Smooth muscle cell of the umbilical artery (primary cell): ENCODE measurements at places on chromosomes 6 and 20. TPM values are rescaled to one million over a fixed set of nuclear protein-coding genes. Genes with fewer than 3 reads are reported as not detected.

Gene APCDD1L
- total RNA-seq: 38.3 and 92.5 TPM in 2 replicates

Gene MCHR2
- not detected in 2 replicates for total RNA-seq

Gene GPR6
- not detected in 2 replicates for total RNA-seq

Gene GSTA1
- not detected in 2 replicates for total RNA-seq

Gene TMEM74B
- total RNA-seq: 0.14 TPM in 1 of 2 replicates, not detected in the other

Gene RALGAPB
- 33.3 and 38.1 TPM in 2 replicates for total RNA-seq

Gene OR2B6
- not detected in 2 replicates for total RNA-seq

Gene HCRTR2
- not detected in 2 replicates for total RNA-seq

Gene KCNG1
- 108 and 313 TPM in 2 replicates for total RNA-seq

Gene ZSCAN26
- total RNA-seq: 16.3 and 18.5 TPM in 2 replicates

Gene VARS1
- total RNA-seq: 67.4 and 123 TPM in 2 replicates

Gene RAE1
- total RNA-seq: 27.3 and 33.6 TPM in 2 replicates

Gene PRL
- not detected in 2 replicates for total RNA-seq

Gene HLA-DRA
- not detected in 2 replicates for total RNA-seq
